Trophoblast cell (in vitro differentiated cells and primary cell): ENCODE measurements at places on chromosomes 6 and 20.

- no peak for DNase-seq
Observed at GRCh38 chr6:104301951-104302350, 557.8 kb downstream of the HACE1 start.

GRCh38 chr6:77021778-77022177 lies 441.5 kb downstream of the HTR1B start:
- DNase-seq, result no peak

DNA sequence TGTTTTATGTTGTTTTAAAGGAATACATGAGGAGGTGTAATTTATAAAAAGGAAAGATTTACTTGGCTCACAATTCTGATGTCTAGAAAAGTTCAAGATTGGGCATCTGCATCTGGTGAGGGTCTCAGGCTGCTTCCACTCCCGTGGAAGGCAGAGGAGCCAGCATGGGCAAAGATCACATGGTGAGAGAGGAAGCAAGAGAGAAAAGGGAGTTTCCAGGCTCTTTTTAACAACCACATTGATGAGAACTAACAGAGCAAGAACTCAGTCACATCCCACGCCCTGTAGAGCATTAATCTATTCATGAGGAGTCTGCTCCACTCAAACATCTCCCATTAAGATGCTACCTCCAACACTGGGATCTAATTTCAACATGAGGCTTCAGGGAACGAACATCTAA lies 1666.3 kb downstream of the HACE1 start:
- no peak for DNase-seq

- DNase-seq, result no peak
Observed at GRCh38 chr6:57342148-57342669, 24.8 kb downstream of the PRIM2 start.

GRCh38 chr6:90390379-90390778 lies 93.7 kb upstream of the BACH2 start:
- no peak for DNase-seq

GRCh38 chr20:55070001-55070400 lies 594.6 kb downstream of the DOK5 start:
- DNase-seq, result no peak

GRCh38 chr6:119881416-119881815 lies 531.9 kb upstream of the MAN1A1 start:
- DNase-seq, result no peak

DNA sequence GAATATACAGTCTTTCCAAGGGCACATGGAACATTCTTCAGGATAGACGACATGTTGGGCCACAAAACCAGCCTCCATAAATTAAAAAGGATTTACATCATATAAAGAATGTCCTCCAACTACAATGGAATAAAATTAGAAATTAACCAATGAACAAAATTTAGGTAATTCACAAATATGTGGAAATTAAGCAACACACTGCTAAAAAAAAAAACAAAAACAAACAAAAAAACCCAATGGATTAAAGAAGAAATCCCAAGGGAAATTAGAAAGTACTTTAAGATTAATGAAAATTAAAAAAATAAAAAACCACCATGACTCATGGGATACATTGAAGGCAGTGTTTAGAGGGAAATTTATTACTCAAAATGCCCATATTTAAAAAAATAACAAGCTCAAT lies 21.4 kb upstream of the NT5E start:
- no peak for DNase-seq

GRCh38 chr20:58715801-58716475 lies 23.3 kb downstream of the NPEPL1 start:
- DNase-seq, result no peak

DNA sequence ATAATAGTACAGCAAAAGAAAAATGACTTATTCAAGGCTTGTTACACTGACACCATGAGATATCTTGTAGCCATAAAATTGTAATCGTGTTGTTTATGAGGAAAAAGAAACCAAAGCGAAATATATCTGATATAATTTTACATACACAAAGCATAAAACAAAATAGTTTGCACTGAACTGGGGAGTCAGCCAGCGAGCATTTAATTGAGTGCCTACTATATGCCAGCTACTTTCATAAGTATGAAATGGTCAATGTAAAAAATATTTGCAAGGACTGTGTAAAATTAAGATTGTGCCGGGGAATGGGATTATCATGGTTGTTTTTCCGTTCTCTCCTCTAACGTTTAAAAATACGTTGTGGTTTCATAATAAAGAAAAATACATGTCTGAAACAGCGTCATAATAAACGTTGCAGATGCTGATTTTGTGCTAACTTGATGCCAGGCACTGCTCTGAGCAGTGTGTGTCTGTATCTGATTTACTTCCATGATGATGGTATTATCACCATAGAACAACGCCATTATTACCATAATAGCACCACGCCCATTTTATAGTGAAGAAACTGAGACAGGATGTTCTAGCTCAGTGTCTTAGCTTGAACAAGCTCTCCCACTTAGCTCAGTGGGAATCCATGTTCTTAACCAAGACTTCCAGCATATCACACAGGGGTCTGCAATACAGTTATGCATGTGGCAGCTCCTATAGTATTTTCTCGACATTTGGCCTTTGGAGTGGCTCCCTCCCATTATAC lies 144.6 kb downstream of the BCAS1 start:
- DNase-seq, result no peak

- DNase-seq, result peak; percentile 3
Observed at GRCh38 chr6:133340557-133340956, 99.4 kb downstream of the EYA4 start.

- no peak for DNase-seq
Observed at GRCh38 chr6:143279385-143279784, 171.1 kb downstream of the ADAT2 start.

DNA sequence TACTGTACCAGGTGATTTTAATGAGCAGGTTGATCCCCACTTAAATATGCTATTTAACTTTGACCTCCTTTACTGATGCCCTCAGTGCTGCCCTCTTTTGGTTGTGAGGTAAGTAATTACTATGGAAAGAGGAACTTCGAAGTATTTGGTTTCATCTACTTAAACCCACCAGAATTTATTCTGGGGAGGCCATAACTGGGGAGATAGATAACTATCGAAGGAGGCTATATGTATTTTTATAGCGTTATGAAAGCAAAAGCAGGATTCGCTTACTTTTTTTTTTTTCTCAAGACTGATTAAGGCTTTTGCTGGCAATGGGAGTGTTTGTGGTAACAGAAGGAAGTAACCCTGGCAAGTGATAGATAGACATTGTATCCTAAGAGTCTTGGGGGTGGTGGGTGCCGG lies 168.9 kb upstream of the CENPW start:
- peak; percentile 4 for DNase-seq

GRCh38 chr6:100023798-100024197 lies 29.8 kb upstream of the MCHR2 start:
- DNase-seq, result no peak

DNA sequence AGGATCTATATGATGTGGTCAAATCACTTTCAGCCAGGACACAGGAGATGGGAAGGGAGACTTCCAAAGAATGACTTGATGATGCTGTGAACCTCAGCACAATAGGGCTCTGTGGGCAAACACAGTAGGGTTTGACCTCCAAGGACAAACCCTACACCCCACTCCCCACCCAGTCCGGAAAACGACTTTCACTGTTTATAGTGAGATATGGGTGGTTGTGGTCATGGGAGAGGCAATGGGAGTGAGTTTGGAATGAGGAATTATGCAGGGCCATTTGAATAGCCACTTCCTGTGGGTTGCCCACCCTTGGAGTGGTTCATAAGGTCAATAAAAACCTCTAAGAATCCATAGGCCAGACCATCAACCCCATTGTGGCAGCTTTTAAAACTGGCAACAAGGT lies 38.4 kb upstream of the PRND start:
- no peak for DNase-seq

- DNase-seq, result peak; percentile 34
Observed at GRCh38 chr6:163309491-163310026, 105.0 kb upstream of the QKI start.

- no peak for DNase-seq
Observed at GRCh38 chr6:132257561-132257960, 143.7 kb downstream of the MOXD1 start.

GRCh38 chr20:32743237-32744112 lies at the start of gene COMMD7:
Gene COMMD7, minus strand, starts transcription at chr20:32743467. Its CDS starts 76 bp downstream, at chr20:32743391.
- DNase-seq, result peak; percentile 81

GRCh38 chr6:158905277-158905676 lies 86.1 kb upstream of the EZR start:
- peak; percentile 25 for DNase-seq
